ENCODE measurements at places on chromosomes 12 and 14.

- no peak for DNase-seq
Measured at GRCh38 chr12:115571027-115571426, 706.5 kb downstream of the MED13L start.

DNA sequence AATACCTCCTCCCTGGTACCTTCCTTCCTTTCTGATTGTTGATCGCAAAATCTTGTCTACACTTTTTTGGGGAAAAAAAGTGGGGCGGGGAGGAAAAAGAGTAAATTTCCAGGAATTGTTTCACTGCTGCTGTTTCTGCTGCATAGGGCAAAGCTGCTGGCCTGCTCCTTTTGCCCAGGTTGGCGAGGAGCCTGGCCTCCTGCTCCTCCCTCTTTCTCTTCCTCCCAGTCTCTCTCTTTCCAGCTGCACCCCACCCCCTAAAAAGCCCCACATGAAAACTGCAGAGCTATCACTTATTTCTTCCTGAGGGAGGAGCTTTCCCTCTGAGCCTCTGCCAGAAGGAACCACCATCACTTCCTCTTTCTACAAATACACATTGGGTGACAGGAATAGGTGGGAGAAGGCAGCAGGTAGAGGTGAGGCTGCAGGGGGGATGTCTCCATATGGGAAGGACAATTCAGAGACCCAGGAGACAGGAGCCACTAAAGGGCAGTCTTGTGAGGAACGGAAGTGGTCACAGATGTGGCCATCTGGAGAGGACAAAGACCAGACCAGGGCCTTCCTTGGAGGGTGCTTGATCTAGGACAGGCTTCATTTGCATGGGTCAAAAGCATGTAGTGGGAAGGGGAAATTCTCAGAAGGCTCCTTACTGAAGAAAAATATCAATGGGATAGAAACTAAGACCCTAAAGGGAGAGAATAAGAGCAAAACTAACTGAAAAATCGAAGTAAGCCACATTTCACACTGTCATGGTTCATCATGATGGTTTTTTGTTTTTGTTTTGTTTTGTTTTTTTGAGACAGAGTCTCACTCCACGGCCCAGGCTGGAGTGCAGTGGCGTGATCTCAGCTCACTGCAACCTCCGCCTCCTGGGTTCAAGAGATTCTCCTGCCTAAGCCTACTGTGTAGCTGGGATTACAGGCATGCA lies 14.8 kb downstream of the ZBTB39 start:
- no peak for DNase-seq

DNA sequence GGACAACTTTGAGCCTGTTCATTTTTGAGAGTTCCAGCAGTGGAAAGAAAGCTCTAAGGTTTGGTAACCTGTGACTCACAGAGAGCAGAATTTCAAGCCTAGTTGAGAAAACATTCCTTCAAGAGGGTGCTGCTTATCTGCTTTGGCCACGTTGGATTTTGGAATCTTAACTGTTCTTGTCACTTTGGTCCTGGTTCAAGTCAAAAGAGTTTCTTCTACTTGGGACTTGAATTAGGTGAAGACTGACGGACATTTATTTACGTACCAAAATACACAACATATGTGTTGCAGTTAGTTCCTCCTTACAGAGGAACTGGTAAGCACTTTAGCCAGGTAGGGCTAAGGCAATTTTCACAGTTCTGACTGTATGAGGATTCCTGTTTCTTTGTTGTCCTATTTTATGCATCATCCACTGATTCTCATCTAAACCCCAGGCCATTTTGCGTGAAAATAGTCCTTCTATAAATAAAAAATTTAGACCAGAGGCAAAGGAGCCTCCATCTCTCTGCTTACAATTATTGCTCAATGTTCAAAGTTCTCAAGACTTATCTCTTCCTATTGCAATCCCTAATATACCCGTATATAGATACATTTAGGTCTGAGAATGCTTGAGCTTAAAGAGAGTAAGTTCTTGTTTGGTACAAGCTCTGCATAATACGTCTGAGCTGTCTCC lies 580.9 kb downstream of the DIO2 start:
- no peak for DNase-seq

- DNase-seq: no peak
Measured at GRCh38 chr12:29208936-29209701, 60.0 kb downstream of the FAR2 start.

DNA sequence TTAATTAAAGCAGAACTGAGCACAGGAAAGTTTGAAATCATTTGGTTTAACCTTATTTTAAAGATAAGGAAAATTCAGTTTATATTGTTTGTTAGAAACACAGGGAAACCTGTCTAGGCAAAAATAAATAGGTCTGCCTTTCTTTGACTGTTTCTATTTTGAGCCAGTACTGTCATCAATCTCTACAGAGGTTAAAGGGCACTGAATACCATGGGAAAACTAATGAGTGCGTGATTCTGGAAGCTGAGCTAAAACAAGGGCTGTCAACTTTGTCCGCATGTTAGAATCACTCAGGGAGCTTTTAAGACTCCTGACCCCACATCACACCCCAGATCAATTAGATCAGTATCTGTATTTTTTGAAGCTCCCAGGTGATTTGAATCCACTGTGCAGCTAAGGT lies 38.8 kb downstream of the NOPCHAP1 start:
- DNase-seq: no peak

- no peak for DNase-seq
Measured at GRCh38 chr12:12977231-12977630, 22.8 kb downstream of the HEBP1 start.

DNA sequence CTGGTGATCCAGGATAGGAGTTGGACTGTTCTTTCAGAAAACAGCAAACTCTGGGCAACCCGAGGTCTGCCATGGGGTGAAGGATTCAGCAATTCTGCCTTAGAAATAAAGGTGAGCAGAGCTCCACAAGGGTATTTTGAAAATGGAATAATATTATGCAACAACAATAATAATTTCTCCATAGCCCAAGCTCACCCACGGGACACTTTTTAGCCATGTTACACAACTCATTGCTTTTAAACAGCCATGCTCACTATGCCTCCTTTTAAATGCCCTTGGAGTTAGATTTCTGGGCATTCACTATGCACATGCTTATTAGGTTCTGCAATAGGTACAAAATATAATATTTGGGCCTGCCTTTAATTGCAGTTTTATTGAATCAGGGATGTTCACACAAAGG lies 37.2 kb downstream of the SLC35F4 start:
- DNase-seq: no peak

DNA sequence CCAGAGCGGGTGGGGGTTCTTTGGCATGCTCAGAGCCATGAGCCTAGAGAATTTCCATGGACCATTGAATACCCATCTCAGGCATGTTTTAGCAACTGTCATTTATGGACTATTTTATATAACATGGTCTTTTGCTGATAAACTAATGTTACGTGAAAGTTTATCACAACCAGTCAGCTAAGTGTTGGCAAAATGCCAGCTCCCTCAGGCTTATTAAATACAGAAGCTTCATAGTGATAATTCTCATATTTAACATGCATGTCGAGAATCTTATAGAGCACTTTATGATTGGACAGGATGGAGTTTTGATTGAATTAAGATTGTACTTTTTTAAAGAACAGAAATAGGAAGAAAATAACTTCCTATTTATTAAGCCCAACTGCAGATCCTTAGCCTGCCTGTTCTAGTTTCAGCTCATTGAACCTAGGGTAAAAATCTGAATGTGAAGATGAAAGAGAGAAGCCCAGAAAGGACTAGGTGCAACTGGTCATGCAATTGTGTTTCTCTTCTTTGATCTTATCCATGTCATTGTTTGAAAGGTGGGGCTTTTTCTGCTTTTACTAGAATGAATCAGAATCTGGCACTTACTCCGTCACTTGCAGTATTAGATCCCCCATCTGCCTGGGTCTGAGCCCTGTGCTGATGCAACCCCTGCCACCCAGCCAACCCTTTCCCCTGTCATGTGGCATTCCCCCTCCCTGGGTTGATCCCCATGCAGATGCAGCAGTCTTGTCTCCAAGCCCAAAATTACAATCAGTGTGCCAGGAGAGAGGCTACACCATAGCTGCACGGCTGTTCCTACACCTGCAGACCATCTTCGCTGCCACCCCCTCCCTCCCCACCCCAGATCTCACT lies 134.6 kb upstream of the EVL start:
- no peak for DNase-seq

GRCh38 chr14:59634617-59635016 lies 58.0 kb upstream of the CCDC175 start:
- DNase-seq: no peak

DNA sequence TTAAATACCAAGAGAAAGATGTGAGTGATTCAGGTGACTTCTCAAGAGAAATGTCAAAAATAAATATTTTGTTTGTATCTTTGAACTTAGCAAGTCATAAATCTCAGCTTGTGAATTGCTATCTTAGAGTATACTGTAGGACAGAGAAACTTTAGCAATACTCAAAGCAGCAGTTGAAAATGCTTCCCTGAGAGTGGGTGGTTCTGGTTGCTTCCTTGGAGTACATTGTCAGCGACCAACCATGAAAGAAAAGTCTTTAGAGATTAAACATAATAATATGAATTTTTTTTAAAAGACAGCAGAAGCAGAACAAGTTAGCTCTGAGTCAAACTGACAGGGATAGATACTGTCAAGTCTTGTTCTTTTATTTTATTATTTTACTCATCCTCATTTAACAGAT lies 86.8 kb upstream of the OSBPL8 start:
- no peak for DNase-seq

DNA sequence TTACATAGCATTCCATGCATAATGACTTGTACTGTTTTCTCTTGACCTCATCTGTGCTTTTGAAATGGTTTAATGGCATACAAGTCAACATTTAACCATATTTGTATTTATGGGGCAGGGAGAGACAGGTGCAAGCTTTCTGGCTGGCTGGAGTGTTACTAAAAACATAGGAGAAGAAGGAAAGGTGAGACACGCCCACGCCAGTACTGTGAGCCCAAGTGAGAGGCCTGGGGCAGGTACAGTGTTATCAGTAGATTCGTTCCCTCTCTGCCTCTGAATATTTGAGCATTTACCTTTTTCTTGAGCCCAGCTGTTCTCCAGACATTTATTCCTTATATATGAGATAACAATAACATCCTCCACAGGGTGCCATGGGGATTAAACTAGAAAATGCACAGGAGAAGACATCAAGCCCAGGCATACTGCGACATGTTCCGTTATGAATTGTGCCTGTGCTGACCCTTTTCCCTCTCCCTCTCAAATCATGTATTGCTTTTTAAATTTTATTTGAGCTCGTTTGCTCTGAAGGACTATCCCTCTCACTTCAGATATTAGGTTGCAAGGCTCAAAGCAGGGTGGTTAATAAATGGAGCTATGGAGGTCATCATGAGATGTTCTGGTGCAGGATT lies 34.6 kb upstream of the TUBA1C start:
- no peak for DNase-seq

DNA sequence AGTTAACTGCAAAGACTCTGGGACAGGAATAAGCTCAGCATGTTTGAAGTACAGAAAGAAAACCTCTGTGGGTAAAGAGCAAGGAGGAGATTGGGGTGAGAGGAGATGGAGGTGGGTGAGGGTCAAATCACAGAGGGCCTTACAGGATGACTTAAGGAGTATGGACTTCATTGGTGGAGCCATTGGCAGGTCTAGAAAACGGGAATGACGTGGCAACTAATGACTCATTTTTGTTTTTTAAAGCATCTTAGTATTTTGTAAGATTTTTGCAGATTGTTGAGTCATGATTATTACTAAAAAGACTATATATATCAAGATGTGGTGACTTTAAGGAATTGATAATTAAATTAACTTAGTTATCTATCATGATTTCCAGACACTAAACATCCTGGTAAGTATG lies 18.5 kb downstream of the UTP20 start:
- DNase-seq: peak; percentile 49

GRCh38 chr12:22856178-22856577 lies 231.2 kb downstream of the ETNK1 start:
- peak; percentile 60 for DNase-seq

GRCh38 chr12:6285063-6285477 lies 25.4 kb upstream of the PLEKHG6 start:
- DNase-seq: peak; percentile 82

GRCh38 chr12:77606348-77606747 lies 224.3 kb upstream of the NAV3 start:
- no peak for DNase-seq

DNA sequence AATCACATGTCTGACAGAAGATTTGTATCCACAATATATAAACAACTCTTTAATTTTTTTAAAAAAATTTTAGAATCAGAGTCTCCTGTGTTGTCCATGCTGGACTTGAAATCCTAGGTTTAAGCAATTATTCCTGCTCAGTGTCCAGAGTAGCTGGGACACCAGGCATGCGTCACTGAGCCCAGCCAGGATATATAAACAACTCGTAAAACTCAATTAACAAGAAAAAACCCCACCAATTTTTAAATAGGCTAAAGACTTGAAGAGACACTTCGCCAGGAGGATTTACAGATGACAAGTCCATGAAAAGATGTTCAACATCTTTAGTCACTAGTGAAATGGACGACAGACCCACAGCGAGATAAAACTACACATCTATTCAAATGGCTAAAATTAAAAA lies 2.0 kb upstream of the SCN8A start:
- DNase-seq: no peak

GRCh38 chr12:3038926-3039510 lies 38.2 kb upstream of the TSPAN9 start:
- DNase-seq: no peak

DNA sequence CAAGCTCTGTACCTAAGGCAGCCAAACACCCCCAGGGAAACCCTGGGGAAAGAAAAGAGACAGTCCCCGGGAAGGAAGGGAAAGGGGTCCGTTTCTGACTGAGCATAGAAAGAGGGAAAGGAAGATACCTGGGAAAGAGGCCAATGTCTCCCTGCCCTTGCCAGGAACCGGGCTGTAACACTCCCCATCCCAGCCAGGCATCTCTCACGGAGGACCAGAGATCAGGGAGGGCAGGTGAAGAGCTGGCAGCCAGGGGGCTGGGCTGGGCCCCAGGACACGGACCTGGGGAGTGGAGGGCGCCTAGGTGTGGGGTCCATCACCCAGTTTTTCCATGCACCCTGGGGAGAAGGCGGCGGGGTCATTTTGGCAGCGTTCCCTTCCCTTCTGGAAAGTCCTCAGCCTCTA lies 18.9 kb upstream of the PLEKHH1 start:
- no peak for DNase-seq

DNA sequence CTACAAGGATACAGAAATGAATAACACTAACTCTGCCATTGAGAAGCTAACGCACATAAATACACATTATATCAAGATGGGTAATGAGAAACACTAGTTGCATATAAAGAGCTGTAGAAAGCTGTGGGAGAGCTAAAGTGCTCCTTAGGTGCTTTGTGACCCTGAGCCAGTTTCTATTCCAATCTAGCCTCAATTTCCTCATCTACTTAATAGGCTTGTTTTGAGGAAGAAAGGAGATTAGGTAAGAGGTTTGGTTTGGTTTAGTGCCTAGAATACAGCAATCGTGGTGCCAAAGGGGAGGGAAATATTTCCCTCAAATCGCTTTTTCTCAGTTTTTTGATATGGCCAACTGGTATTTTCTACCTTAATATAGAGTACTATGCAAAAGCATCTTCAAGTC lies 994 bp downstream of the SRP54 start:
- peak; percentile 19 for DNase-seq

DNA sequence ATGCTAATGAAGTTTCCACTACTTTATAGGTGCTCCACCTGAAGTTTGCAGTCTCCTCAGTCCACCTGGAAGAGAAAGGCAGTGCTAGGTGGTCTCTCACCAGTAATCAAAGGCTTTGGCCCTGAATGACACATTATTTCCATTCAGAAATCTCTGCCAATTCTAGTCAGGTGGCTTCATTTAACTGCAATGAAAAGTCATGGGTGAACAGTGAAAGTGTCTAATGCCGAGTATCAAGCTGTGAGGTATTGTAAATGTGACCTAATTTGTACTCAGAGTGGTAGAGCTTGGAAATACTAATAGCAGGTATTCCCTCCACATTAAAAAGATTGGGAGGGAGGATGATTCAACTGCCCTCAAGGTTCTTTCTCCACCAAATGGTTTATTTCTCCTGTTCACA lies 220.9 kb upstream of the LRFN5 start:
- DNase-seq: no peak
